CD4-positive, alpha-beta T cell treated with Interleukin-10 for 1 hour (primary cell): ENCODE measurements at places on chromosomes 11 and 22.

DNA sequence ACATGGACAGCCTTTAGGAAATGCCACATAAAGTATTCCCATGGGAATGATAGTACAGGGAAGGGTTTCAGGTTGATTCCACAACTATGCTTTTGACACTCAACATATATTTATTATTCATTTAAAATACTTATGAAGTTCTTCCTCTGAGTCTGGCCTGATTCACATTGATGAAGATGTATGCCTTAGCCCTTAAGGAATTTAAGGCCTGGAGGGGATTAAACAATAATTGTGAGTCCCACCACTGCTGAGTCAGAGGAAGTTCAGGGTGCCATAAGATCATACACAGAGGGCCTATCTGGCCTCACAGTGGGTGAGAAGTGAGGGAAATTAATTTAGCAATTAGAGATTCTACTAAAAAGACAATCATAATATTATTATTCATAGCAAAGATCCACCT, 161.1 kb upstream of the SNX19 start:
- no peak for DNase-seq

DNA sequence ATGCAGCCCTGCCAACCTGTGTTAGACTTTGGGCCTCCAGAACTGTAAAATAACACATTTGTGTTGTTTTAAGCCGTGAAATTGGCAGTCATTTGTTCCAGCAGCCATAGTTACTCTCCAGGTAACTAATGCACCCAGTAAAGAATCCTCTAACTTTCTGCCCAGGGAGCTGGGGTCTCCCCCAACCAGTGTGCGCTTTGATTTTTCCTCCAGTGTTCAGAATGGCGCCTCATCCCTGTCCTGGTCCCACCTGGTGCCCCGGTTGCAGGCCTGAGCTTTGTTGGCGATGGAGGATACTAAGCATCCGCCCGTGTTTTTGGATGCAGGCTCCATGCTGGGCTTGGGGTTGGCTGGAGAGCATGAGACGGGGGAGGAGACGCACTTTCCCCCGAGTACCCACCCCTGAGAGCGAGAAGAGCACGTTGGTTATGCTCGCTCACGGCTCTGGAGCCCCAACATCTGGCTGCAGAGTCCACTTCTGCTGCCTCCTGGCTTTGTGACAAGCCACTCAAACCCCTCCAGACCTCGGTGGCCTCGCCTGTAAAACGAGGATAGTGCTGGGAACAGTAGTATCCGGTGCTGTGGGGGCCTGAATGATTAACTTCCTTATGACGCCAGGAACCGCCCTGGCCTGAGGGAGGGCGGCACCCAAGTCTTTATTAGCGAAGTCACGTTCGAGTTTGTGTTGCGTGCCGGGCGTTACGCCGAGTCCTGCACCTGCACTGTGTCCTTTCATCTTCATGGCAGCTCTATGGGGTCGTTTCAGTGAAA, 25.8 kb downstream of the MRGPRD start:
- DNase-seq: no peak

DNA sequence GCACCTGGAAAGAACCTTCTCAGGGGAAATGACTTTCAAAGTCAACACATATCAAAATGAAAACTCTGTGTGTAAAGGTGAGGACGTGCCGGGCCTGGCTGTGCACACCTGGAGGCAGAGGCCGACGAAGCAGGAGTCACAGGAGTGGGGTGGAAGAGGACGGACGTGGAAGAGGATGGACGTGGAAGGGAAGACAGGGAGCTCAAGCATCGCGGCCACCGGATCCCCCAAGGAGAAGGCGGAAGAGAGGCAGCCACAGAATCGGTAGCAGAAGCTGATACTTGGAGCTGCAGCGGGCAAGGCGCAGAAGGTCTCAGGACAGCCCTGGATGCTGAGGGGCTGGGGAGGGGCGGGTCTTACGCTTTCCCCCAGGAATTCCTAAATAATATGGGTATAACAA, 519.8 kb downstream of the BRD1 start:
- no peak for DNase-seq

DNA sequence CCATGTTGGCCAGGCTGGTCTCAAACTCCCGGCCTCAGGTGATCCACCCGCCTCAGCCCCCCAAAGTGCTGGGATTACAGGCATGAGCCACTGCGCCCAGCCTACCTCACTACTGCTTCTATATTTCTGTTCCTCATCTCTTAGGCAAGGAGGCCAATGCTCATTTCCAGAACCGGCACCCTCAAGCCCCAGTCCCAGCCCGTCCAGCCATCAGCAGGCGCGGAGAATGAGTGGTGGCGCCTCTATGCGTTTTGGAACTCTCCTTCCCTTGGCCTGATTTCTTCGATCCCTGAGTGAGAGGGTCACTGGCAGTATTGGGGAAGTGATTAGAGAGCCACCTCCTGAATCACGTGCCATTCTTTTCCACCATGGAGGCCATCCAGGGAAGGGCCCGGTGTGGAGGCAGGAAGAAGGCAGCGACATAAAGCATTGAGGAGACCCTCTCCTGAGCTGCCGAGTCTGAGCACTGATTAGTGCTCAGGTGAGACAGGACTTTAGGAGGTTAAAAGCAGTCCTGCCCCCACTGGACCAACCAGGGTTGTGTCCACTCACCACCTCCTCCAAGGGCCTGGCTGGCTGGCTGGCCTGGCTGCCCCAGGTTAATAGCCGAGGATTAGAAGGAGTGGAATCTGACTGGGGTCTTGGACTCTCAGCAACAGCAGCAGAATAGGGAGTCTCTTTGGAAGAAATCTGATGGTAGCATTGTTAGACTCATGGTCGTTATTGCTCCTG, 8.7 kb downstream of the GRIK4 start:
- DNase-seq: no peak
